CD4-positive, alpha-beta T cell treated with Interleukin-6 at 100 ng/mL for 8 hours (primary cell): ENCODE measurements at places on chromosomes 7 and 10.
A peak's percentile ranks its signal among the peaks of the same experiment; 100 is the strongest.

DNA sequence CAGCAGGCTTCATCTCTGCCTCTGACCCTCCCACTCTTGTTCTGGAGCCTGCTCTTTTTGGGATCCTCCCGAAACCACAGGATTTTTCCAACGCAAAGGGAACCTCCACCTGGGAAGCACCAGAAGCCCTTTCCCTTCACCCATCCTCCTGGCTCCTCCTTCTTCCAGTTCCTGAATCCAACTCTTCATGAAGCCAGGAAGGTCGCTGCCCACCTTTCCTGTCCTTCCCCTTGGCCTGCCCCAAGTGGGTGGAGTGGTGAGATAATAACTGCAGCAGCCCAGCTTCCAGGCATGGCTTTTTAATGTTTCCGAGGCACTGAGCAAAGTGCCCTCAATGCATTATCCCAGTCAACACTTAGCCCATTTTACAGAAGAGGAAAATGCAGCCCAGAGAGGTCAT lies 70.8 kb upstream of the EEPD1 start:
- DNase-seq, result no peak

DNA sequence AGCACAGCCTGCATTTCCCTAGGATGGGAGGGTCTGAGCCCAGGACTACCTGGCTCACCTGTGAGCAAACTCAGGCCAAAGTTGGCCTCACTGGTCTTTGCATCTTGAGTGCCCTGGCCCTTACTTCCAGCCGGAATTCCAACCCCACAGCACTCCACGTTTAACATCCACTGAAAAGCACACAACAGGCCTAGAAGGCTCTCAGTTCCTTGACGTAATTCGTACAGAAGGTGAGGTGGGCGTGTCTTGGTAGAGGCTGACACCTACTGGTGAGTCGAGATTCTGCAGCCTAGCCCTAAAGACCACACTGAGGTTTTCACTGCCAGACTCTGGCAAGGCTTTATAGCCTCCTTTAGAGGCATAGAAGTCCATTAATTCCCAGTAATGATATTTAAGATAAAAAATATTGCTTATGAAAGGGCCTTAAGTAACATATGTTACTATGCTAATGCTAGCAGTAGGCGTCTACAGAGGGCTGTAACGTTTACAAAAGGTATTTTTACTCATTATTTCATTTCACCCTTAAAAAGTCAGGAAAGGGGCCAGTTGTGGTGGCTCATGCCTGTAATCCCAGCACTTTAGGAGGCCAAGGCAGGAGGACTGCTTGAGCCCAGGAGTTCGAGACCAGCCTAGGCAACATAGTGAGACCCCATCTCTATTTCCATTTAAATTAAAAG lies 95.8 kb downstream of the HIP1 start:
- peak; percentile 67 for DNase-seq

GRCh38 chr10:103244666-103245271 lies 918 bp upstream of the RPEL1 start:
- peak; percentile 58 for DNase-seq

GRCh38 chr7:30800785-30801252 lies 29.6 kb downstream of the MINDY4 start:
- peak; percentile 29 for DNase-seq

- DNase-seq, result no peak
Observed at GRCh38 chr10:23198940-23199767, 7.0 kb downstream of the PTF1A start.

DNA sequence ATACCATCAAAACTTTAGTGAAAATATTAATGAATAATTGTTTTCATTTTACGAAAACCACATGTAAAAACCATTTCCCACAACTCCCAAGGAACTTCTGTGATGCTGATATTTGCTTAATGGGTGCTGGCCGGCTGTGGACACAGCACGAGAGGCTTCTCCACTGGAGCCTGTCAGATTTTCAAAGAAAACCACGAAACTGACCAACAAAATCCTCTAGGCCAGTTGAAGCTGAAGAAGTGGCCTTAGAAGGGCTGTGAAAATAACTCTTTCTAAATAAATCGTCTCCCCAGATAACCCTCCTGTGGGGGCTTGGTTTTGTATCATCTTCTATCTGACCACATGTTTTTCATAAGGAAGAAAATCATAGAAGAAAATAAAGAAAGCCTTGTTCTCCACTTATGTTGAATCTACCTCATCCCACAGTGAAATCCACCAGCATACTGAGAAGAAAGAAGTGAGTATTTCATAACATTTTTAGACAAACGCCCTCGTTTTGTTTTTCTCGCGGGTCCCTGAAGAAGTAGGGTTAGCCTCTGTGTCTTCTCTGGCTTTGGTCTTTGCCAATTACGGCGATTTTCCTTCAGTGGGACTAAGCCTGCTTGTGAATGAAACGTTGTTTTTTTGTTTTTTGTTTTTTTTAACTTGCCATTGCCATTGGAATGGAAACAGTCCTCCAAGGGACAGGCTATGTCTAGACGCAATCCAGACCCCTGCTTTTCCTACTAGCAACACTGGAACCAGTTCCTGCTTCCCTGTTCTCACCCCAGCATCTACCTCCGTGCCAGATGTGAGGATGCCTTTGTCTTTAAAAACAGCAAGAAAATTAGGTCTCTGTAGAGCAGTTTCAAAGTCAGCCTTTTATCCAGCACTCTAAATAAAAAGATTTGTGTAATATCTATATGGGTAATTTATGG lies 123.9 kb downstream of the ADAM12 start:
- no peak for DNase-seq

- no peak for DNase-seq
Observed at GRCh38 chr7:134034652-134035051, 92.5 kb upstream of the LRGUK start.

- no peak for DNase-seq
Observed at GRCh38 chr10:94315024-94315451, 47.7 kb downstream of the NOC3L start.

- no peak for DNase-seq
Observed at GRCh38 chr7:32958046-32959025, 1.1 kb downstream of the FKBP9 start.

GRCh38 chr7:134690016-134690415 lies 43.4 kb downstream of the BPGM start:
- no peak for DNase-seq

DNA sequence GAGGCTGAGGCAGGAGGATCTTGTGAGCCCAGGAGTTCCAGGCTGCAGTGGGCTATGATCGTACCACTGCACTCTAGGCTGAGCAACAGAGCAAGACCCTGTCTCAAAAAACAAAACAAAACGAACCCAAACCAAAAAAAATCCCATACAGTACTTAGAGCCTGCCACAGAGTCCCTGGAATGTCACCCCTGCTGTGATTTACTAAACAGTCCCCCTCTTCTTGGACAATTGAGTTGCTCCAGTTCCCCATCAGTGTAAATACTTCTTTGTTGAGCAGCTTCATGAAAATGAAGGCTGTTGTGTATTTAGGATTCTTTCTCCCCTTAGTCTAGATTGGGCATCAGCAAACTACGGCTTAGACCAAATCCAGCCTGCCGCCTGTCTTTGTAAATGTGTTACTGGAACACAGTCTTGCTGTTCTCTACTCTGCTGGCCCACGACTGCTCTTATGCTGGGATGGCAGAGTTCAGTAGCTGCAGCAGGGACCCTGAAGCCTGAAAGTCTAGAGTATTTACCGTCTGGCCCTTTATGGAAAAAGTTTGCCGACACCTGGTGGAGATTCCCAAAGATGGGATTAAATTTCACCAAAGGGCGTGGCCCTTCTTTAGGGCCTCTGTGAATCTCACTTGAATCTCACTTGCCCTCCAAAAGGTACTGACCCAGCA lies 57.8 kb downstream of the PALD1 start:
- no peak for DNase-seq

DNA sequence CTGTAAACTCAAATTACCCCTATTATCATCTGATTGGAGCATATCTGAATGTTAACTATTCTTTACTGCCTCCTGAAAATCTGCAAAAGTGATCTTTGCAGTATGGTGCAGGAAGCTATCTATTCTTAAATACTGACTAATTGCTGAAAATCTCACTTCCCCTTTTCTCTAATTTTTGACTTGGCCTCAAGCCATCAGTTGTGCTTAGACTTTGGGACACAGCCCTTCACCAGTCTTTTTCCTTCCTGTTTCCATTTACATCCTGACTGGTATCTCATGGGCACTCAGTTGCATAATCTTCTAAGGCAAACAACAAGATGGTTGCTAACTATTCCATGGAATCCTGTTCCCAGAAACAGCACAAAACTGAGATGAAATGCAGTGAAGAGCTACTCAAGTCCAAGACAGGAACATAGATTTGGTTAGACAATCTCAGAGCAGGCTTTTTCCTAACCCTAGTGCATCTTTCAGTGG lies 228.5 kb downstream of the SORCS1 start:
- no peak for DNase-seq

DNA sequence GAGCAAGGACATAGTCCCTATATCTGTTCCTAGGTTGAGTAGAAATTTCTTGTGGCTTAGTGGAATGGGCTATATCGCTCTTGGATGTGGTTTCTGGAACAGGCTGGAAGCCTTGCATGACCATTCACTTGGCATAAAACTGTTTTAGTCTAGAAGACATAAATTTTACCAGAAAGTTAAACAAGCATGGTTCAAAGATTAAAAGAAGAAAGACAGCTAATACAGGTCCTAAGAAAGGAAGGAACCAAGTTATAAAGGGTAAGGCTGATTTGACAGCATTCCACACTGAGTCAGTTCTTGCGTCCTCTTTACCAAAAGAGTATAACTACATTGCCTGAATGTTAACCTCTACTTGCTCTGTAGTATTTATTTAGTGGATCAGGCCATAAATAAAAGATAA lies 724.2 kb downstream of the SORCS1 start:
- no peak for DNase-seq

DNA sequence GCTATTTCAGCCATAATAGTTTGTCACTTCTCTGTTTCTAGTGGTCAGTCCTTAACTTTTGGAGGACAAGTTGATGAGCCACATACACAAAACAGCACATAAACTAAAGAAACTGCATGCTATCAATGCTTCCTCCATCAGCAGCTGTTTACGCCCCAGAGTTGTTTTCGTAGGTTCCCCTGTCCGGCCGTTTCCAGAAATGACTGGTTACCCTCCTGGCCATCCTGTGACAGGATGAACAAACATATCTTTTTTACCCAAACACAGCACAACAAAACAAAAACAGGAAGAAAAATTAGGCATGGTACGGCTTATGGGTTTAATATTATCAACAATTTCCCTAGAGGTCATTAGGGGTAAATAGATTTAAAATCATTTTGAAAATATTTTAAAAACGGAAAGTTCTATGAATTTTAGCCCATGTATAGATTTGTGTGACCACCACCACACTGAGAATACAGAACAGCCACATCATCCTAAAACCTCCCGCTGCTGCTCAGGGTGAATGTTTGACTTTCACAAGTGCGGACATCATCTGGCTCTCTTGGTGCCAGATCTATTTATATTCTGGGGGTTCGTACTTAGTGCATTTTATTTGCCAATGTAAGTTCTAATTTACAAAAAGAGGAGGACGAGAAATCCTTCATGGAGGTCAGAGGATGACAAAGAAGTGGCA lies 74.8 kb downstream of the HIPK2 start:
- DNase-seq, result no peak

GRCh38 chr10:25467881-25468280 lies 293.1 kb downstream of the GPR158 start:
- no peak for DNase-seq

DNA sequence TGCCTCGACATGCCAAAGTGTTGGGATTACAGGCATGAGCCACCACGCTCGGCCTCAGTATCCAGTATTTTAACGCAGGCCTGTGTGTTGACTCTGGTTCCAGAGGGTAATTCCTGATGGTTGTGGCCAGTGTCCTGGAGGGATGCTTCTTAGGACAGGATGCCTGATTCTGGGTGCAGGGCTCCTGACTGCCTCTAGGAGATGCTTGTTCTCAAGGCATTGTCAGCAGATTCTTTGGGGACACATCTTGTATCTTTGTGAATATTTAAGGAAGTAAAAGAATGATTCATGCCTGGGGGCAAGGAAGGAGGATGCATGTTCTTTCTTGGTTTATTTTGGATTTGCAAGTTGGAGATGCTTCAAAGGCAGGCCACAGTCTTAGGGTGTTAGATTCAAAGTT lies 2.2 kb downstream of the ZDHHC4 start:
- no peak for DNase-seq

DNA sequence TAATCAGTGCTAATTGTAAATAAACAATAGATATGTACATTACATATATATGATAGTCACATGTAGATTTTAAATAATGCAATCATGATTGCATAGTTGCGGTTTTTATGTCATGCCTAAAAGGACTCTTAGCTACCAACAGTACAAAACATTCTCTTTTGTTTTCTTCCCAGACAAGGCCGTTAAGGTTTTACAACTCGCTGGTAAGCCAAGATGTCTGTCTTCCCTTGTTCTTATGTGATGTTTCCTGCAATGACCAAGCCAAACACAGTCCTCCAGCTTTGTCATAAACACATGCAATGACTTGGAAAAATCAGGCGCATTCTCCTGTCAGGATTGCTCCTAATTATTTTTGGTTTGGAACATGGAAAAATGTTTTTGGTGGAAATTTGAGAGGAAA lies 192.3 kb upstream of the GLI3 start:
- DNase-seq, result no peak

DNA sequence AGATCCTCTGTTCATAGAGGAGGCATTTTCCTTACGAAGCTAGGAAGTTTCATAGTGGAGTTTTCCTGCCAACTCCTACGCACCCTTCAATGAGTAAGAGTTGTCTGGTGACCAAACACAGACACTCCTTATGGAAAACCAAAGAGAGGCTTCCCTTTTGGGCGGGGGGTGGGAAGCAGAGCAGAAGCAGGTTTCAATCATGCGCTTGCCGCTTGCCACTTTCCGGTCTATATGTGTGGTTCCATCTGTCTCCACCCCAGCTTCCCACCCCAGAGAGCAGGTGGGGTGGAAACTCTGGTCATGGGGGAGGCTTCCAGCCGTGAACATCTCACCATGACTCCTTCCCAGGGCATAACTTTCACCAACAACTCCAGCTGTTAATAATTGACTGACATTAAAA lies 68.8 kb upstream of the GRB10 start:
- no peak for DNase-seq

DNA sequence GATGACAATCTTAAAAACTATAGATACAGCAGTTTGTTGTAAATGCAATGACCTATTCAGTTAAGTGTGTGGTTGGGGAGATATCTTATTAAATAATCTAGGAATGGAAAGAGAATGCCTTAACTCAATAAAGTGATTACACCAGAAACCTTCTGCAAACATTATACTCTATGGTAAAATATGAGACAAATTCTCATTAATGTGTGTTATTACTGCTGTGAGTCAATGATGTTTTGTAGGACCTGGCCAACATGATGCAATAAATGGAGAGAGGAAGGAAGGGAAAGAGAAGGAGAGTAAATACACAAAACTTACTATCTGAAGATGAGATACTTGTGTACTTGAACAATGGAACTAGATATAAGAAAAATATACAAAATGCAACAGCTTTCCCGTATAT lies 25.1 kb downstream of the MKX start:
- DNase-seq, result no peak
